ENCODE measurements at places on chromosomes 1 and 21.

GRCh38 chr1:150473659-150474058 is 13.6 kb upstream of the TARS2 start:
- DNase-seq: no peak

DNA sequence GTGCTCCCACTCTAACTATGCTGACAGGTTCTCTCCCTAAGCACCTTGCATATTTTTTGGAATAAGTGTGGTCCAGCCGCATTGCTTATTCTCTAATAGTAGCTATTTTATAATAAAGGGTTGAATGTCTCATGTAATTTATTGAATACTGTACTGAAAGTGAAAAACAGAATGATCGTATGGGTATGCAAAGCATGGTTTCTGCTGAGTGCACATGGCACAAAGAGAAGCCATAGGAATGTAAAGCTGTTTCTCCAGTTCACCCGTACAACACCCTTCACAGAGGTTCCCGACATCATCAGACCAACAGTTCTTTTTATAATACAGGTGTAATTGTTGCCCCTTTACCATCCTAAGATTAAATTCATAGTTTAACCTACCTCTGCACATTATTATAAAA is 8.9 kb upstream of the HAO2 start:
- no peak for DNase-seq

GRCh38 chr21:26781331-26781730 is 63.9 kb downstream of the ADAMTS1 start:
- DNase-seq: no peak

DNA sequence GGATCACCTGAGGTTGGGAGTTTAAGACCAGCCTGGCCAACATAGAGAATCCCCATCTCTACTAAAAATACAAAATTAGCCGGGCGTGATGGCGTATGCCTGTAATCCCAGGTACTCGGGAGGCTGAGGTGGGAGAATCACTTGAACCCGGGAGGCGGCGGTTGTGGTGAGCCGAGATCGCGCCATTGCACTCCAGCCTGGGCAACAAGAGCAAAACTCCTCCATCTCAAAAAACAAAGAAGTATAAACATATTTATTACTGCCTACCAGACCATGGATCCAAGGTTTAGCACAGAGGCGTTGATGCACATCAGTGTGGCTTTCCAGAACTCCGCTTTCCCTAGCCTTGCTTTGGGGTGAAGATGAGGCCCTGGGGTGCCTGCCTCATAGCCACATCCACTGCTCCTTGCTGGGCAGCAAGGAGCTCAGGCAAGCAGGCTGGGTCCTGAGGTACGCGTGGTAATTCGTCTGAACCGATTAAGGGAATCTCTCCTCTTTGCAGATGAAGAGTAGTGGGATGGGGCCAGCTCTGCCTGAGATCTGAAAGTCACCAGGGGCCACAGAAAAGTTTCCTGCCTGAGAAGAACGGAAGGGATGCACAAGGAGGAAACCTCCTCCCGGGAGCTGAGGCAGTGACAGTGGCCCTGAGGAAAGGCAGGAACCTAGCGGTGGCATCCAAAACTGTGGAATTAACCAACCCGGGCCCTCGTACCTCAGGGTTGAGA is 52.3 kb upstream of the LBR start:
- no peak for DNase-seq

DNA sequence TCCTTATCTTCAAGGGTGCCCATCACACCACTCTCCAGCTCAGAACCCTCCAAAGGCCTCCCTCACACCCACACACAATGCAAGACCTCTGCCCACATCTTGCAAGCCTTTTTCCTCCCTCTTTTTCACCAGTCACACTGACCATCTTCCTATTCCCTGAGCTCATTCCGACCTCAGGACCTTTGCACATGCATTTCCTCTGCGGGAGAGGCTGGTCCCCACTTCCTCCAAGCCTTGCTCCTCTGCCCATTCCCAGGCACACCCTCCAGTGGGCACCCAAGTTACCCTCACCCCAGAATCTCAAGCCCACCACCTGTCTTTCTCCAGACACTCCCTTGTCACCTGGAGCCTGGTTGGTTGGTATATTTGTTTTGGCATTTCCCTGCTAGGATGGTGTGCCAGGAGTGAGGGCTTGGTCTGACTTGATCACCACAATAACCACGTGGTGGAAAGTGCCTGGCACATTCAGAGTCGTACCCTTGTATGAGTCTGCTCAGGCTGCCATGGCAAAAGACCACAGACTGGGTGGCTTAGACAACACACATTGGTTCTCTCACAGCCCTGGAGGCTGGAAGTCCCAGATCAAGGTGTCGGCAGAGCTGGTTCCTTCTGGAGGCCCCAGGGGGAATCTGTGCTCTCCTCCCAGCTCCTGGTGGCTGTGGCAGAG is 13.2 kb downstream of the MX2 start:
- no peak for DNase-seq

DNA sequence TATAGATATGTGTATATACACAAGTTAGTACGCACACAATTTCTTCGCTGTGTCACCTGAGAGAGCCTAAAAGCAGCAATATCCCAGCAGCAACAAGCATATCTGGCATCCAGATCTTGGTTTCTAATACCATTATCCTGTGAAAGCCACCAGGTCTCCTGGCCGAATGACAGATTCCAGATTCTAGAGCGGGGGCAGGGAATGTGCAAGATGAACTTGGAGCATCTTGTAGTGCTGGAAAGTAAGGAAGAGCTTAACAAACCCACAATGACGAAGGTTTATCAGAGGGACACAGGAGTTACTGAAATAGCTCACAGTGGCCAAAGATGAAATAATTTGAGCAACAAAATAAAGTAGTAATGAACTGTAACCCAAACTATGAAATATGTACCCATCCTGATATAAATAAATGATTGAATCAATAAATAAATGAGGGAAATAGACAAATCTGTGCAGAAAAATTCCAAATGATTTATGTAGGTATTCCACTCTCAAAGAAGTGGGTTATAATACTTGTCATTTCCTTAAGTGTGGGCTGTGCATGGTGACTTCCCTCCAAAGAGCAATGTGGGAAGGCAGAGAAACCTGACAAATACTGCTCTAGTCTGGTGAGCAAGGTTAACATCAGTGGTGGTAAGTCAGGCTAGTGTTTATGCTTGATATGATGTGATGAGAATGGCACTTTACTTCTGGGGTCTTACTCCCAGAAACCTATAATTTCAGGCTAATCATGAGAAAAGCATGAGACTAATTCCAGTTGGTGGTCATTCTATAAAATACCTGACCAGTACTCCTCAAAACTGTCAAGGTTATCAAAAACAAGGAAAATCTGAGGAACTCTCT is 67.9 kb downstream of the LRRC8D start:
- no peak for DNase-seq

DNA sequence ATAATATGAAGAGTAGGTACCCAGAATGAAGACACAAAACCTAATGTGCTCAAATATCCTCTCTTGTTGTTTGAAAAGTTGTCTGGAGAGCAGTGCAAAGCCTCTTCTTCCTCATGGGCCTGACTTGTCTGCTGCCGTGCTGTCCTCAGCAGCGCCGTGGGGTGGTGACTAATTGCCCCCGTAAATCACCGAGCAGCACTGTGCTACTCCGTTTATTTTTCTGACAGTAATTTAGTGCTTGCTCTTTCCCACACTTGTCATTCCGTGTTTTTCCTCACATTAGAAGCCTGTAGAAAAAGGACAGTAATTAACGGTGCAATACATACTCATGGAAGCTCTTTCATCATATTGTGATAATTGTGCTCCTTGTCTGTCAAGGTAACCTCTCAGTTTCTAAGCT is 114.8 kb upstream of the BARHL2 start:
- no peak for DNase-seq

Measured in 8988T (cell line).